Caco-2 (cell line): ENCODE measurements at places on chromosomes 1 and 21.

DNA sequence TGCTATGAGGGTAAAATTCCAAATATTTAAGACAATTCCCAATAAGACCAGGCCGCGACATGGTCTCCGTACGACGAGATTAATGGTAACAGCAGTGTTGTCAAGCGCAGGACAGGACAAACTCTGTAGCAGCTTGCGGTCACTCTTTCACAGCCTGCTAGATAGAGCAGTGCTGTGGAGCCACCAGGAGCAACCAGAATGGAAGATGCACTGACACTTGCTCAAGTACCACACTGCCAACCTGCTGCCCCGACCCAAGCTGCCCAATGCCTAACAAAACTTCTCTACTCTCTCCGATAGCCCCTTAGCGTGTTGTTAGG, 636 bp downstream of the WARS2 start:
- no peak for DNase-seq

- no peak for DNase-seq
These were observed 25.3 kb downstream of the TMEM51 start for GRCh38 chr1:15178571-15179484.

DNA sequence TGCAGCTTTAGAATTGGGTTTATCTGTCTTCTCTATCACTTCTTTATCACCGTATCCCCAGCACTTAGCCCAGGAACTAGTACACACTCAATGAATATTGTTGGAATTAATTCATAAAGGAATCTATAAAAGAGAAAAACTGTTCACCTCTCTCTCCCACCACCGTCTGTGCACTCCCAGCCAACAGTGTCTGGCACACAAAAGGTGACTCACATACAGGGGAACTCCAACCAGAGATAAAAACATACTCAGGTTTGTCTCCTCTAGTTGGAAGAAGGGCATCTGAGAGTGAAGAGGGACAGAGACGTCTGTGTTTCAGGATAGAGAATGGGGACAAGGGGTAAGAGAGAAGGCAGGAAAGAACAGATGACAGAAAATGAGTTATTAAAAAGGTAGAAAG, 10.0 kb downstream of the ITLN1 start:
- no peak for DNase-seq

DNA sequence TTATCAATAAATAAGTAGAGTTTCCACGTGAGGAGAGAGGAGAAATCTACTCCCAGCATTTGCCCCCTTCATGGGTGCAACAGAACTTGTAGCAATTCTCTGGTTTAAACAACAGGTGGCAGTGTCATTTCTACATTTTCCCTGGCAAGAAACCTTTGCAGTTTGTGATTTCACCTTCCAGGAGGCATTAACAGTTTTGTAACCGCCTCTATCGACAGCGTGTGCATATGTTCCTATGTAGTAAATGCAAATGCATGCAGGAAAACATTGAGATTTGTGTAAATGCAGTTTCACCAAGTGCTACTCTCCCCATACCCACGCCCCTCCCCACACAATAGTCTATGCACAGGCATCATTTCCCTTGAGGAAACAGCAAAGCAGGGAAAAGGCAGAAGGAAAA, 494.7 kb downstream of the SMYD3 start:
- peak; percentile 35 for DNase-seq

- DNase-seq = no peak
These were observed 113.0 kb downstream of the GLIS1 start for GRCh38 chr1:53625766-53626520.

- no peak for DNase-seq
These were observed 133.2 kb downstream of the GALNT2 start for GRCh38 chr1:230200276-230200675.

- DNase-seq = no peak
These were observed 8.7 kb downstream of the LAPTM5 start for GRCh38 chr1:30748699-30749401.

DNA sequence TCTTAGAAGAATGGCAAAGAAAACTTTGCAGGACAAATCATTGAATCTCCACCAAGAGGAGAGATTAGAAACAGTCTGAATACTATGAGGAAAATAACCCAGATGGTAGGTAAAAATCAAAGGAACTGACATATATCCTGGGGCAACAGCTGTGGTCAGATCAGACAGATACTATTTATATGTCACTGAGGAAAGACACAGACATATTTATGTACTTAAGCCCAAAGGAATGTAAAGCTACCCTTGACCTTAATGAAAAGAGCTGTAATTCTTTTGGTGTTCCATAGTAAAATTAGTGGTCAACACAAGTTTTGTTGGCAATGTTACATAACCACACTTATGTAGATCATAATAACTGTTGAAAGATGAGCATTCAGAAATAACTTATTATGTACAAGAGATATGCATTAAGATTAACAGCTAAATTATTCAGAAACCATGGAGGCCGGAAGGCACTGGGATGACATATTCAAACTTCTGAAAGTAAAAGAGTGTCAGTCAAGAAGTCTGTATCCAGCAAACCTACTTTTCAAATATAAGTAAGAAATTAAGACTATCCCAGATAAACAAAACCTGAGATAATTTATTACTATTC, 166.1 kb upstream of the SAMSN1 start:
- no peak for DNase-seq

- DNase-seq = no peak
These were observed 4.9 kb downstream of the LBR start for GRCh38 chr1:225422795-225423517.

GRCh38 chr1:59078866-59079265, 218.0 kb upstream of the FGGY start:
- DNase-seq = no peak

GRCh38 chr1:168243198-168243597, 17.4 kb downstream of the SFT2D2 start:
- DNase-seq = no peak

DNA sequence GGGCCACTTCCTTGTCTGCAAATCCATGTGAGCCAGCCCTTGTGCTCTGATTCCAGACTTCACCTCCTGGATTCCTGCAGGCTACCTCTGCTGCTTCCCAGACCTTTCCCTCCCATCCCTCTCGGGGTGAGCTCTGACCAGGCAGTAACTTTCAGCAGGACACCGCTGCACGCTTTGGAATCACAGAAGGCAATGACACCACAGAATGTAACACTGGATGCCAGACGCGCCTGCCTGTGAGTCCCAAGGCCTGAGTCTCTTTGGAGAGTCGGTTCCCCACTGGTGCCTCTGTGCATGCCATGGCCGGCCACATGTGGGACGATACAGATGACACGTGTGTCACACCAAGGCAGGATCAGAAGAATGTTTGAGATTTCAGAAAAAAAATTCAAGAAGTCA, 89.7 kb upstream of the ERRFI1 start:
- no peak for DNase-seq

DNA sequence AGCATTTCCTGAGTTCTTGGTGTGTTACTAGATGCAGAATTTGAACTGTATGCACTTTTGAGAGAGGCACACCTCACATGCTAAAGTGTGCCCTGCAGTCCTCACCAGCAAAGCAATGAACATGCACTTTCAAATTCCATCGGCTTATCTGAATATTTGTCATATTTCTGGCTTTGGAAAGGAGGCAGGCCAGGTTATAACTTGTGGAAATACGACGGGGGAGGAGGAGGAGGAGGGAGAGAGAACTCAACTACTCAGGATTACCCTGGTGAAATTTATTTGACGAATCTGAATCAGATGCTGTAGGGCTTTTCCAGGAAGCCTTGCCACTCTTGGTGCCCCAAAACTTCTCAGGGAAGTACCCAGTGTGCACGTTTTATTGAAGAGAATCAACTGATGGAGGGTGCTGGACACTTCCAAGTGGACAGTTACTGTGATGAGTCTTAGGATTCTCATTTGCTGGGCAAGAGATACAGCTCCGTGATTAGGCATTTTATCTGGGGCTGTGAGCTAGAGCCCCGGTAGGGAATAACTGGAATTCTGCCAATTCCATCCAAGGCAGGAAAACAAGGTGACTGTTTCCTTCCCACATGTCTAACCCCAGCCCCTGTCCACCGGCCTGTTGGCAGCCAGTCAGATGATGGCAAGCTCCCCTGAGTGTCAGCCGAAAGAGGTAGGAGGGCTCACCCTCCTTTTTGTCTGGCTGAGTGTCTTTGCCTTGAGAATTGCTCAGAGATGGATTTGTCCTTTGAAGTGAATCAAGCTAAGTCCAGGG, 3.8 kb downstream of the PDPN start:
- DNase-seq = no peak

DNA sequence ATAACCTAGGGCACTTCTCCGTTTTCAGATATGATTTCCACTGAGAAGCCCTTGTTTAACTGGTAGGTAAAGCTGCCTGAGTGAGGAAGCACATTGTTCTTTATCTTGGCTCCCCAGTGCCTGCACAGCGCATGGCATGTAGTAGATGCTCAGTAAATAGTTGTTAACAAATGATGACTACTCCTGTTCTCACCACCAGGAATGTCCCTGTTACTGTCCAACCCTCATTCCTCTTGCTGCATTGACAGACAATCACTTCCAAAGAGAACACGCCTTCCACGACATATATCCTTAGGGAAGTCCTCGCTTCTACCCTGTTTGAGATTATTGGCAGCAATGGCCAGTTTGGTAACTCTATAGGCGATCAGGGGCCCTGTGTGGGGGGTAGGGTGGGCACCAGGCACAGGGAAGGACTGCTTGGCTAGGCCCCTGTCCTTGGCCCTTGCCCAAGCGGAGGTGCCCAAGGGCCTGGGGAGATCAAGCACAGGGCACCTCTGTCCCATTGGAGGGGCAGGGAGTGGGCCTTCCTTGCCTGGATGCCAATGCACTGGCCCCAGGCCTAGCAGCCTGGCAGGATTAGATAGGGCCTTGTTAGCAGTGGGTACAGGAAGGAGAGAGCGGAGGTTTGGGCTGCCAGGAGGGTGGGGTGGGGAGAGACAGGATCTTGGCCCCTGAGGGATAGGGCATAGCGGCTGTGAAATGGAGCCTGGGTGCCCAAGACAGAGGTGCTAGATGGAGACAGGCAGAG, 10.2 kb downstream of the NES start:
- no peak for DNase-seq

DNA sequence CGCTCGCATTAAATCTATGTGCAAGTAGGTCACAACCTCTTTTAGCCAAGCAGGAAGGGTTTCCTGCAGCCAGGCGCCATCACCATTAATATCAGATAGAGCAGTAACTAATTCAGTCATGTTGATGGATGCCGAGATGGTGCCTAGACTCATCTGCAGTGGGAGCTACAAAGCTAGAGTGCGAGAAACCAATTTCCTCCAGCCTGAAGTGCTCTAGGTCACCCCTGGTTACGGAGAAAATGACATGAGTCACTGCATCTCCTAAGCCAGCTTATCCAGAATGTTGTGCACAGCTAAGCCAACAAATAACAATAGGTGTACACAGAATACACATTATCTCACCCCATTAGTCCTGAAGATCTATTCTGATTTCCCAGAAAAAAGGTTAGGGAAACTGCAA, 36.0 kb downstream of the OVAAL start:
- DNase-seq = no peak

DNA sequence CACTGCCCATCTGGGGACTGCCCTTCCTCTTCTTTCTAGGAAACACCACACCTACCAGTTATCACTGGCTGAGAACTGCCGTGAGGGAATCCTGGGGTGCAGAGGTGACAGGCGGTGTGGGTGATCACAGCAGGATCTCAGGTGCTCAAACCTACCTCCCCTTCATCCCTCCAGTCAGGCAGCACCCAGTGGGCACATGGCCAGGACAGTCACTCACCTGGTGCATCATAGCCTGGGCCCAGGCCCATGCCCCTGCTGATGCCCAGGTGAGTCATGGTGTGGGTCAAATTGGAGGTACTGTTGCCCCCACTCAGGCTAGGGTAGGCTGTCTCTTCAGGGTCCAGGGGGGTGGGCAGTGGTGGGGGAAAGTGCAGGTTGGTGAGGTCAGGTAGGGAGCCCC, 5.3 kb upstream of the DENND4B start:
- DNase-seq = no peak

- no peak for DNase-seq
These were observed 51.5 kb upstream of the GCLM start for GRCh38 chr1:93960641-93961147.

GRCh38 chr1:247908766-247909165, 11.3 kb upstream of the OR2T8 start:
- DNase-seq = no peak

DNA sequence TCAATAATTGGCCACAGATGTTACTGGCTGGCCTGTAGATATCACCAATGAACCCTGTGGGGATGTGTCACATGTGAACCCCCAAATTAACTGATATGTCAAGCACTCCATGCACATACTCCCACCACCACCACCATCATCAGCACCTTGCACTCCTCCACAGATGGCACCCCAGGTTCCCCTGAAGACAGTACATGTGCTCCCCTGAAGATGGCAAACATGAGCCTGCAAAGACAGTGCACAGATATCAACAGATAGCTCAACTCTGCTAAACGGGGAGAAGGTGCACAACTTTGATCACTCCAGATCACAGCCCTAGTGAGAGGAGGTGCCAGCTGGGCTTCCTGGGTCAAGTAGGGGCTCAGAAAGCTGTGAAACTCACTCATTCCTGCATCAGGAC, 74.4 kb downstream of the CLCA4 start:
- no peak for DNase-seq

GRCh38 chr1:233045588-233045987, 95.2 kb downstream of the NTPCR start:
- DNase-seq = no peak

DNA sequence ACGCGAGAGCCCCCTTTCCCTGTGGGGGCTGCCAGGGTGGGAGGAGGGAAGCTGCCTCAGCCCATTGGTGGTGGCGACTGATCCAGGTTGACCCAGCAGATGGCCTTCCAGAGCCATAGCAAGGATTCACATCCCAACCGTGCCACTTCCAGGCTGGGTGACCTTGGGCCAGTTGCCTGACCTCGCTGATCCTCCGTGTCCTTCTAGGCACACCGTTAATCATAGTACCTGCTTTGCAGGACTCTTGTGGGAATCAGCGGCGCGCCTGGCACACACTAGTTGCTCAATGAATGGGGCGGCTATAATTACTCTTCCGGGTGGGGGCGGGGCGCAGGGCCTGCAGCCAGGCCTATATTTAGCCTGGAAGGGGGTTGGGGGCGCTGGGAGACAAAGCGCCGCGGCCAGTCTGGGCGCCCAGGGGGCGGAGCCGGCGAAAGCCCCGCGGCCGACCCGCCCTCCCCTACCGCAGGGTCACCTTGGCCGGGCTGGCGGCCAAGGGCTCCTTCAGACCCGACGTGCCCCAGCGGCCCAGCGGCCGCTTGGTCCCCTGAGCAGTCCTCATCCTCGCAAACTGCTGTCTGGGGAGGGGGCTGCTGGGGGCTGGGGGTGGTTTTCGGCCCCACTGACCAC, 5.1 kb downstream of the HSPB7 start:
- no peak for DNase-seq

GRCh38 chr1:240575981-240576662, 35.8 kb downstream of the GREM2 start:
- DNase-seq = no peak
